ENCODE measurements at places on chromosomes 11 and 22.

DNA sequence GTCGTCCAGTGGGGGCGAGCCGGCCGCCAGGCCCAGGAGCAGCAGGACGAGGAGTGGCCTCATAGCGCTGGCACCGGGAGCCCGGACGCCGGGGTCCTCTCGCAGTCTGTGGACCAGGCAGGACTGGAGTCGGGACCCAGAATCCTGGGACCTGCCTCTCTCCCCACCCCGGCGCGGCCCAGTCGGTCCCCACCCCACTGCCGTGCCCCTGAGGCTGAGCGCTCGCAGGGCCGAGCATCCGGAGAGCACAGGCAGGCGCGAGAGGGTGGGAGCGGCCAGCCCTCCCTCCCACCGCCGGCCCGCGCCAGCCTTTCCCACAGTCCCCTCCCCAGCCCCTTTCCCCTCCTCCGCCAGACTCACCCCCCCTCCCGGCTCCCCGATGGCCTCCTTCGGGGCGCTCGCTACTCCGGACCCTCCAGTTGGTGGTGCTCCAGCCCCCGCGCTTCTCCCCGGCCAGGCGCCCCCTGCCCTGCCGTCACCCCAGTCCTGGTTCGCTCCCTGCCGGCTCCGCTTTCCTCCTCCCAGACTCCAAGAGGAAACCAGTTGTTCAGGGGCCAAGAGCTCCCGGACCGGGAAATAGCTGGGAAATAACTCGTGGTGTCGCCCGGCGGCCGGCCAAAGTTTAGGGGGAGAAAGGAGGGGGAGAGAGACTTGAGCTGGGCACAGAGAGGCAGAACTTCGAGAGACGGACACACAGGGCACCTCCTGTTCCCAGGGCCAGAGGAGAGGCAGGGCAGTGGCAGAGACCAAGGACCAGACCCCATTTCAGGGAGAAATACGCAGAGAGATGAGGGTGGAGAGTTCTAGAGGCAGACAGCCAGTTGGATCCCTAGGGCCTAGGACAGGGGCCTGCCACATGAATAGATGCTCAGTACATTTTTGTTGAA lies at the start of gene C1QTNF5:
Gene C1QTNF5, minus strand, starts transcription at position 549 of the 887 bp plus-strand sequence. Its CDS starts 486 bp downstream, at position 63.
- no peak for DNase-seq

DNA sequence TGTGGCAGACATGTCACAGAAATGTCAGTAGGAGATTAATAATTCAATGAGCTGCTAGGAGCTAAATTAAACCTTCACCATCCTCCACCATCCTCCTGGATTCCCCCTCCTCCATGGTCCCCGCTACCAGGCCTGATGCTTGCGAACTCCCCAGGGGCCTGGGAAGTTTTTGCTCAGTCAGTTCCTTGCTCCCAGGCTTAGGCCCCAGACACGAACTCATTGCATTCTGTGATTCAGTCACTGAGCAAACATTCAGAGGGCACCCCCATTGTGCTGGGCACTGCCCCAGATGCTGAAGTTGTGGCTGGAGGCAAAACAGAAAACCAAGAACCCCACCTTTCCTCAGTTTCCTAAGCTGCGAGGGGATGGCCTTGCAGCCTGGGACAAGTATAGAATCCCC lies 14.3 kb downstream of the NPTXR start:
- no peak for DNase-seq

DNA sequence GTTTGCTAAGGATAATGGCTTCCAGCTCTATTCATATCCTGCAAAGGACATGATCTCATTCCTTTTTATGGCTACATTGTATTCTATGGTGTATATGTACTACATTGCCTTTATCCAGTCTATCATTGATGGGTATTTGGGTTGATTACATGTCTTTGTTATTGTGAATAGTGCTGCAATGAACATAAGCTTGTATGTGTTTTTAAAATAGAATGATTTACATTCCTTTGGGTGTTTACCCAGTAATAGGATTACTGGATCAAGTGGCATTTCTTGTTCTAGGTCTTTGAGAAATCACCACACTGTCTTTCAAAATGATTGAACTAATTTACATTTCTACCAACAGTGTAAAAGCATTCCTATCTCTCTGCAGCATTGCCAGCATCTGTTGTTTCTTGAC lies 6.0 kb upstream of the MS4A6E start:
- no peak for DNase-seq

DNA sequence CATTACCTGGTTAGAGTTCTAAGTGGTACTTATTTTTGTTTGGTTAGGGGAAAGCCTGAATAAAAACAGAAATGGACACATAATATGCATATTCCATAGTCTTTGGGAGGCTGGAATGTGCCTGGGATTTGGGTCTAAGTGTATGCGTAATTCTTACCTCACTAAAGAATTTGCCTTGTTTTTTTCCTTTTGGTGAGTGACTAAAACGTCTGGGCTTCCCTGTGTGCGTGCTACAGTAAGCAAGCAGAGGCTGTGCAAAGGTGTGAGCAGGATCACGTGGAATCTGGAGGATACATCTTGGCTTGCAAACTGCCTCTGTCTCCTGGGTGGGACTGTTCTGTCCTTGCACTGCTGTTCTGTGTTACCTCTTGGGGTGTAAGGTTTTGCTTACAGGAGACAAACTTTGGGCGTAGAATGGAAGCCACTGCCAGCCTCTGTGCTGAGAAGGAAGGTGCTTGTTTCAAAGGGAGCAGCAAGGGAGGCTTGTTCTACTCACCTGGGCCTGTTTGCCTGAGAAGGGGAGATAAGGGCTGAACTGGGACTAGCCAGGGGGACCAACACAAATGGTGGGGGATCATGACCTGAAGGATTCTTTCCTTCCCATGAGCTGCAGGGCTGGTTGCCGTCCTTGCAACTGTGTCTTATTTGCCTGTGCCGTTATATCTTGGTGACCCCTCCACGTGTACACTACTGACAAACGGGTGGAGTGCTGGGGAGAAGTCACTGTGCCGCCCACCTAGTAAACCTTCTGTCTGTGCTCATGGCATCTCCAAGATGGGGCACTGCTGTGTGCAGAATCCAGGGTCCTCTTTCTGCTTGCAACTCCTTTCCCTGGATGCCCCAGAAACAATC lies 4.5 kb downstream of the NEAT1 start:
- peak; percentile 89 for DNase-seq

DNA sequence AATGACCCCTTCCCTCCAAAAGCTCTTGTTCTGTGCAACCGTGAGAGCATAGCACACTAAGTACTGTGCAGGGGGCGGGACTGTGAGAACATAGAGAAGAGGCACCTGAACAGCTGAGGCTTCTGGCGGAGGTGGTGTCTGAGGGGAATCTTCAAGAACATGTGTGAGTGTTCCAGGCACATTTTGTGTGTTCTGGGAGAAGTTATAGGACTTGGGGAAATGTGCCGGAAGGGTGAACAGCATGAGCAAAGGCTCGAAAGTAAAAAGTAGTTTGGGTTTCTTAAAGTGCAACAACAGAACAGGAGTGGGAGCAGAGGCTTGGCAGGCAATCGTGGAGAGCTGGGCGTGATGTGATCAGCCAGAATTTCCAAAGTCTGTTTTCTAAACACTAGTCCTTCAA lies 12.4 kb upstream of the SYN3 start:
- no peak for DNase-seq

GRCh38 chr11:126393143-126393542 lies 37.7 kb downstream of the ST3GAL4 start:
- DNase-seq, result no peak

GRCh38 chr11:129273944-129274711 lies 82.0 kb upstream of the ARHGAP32 start:
- no peak for DNase-seq

DNA sequence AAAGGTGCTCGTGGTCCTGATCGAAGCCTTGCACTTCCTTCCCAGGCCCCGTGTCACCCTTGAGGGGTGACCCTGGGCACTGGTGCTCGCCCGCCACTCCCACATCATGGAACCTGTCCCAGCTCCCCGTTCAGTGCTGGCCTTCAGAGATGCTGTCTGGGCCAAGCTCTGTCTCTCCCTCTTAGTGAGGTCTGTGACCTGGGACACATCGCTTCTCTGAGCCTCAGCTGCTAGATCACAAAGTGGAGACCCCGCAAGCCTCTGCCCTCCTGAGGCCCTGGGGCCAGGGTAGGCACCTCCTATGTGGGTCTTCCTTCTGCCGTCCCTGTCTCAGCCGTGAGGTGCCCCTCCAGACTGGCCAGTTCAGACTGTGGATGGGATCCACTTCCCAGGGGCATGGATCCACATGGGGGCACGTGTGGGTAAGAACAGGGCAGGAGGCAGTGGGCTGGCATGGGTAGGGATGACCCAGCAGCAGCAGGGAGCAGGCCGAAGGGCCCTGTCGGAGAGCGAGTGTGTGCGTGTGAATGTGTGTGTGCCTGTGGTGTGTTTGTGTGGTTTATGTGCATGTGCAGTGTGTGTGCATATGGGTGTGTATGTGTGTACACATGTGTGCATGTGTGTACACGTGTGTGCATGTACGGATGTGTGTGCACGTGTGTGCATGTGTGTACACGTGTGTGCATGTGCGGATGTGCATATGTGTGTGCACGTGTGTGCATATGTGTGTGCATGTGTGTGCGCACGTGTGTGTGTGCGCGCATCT lies 1073.7 kb downstream of the BRD1 start:
- no peak for DNase-seq

DNA sequence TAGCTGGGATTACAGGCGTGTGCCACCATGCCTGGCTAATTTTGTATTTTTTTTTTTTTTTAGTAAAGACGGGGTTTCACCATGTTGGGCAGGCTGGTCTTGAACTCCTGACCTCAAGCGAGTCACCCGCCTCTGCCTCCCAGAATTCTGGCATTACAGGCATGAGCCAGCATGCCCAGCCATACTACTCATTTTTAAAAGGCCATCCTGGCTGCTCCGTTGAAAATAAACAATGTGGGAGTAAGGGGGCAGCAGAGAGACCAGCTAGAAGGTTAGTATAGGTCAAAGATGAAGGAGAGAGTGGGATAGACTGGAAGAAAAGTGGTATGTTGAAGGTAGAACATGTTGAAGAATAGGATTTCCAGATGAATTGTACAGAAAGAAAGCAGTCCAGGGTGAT lies 17.6 kb upstream of the LIN7C start:
- peak; percentile 51 for DNase-seq

- peak; percentile 61 for DNase-seq
These were observed 1.6 kb upstream of the BCR start for GRCh38 chr22:23178512-23179254.

GRCh38 chr22:33401291-33401690 lies 343.1 kb upstream of the SYN3 start:
- no peak for DNase-seq

DNA sequence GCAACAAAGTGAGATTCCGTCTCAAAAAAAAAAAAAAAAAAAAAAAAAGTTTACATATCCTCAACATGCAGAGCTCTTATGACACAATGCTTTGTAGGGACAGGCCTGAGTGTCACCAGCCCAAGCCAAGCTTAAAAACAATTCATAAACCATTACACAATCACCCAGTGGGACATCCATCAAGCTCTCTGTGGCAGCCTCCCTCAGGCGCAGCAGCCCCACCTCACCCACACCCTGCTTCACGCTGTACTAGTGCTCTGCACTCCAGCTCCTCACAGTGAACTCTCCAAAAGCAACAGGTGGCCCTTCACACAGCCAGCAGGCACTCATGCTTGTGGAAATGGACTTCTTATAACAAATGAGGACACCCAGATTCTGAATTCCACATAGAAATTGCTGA lies 3.5 kb upstream of the FOXRED2 start:
- peak; percentile 32 for DNase-seq

DNA sequence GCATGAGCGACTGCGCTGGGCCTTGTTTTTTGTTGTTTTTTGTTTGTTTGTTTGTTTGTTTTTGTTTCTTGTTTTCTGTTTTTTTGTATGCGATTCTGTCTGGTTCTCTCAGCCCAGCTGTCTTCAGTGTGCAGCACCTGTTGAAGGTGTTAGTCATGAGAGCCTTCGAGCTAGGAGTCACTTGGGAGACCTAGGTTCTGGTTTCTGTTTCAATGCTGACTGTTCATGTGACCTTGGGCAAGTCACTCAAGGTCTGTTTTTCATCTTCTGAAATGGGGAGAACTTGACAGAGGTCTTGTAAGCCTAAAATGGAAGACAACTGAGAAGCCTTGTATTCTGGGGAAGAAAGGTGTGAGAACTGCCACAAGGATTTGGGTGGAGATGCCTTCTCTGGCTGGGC lies 1.8 kb downstream of the DCPS start:
- DNase-seq, result no peak

DNA sequence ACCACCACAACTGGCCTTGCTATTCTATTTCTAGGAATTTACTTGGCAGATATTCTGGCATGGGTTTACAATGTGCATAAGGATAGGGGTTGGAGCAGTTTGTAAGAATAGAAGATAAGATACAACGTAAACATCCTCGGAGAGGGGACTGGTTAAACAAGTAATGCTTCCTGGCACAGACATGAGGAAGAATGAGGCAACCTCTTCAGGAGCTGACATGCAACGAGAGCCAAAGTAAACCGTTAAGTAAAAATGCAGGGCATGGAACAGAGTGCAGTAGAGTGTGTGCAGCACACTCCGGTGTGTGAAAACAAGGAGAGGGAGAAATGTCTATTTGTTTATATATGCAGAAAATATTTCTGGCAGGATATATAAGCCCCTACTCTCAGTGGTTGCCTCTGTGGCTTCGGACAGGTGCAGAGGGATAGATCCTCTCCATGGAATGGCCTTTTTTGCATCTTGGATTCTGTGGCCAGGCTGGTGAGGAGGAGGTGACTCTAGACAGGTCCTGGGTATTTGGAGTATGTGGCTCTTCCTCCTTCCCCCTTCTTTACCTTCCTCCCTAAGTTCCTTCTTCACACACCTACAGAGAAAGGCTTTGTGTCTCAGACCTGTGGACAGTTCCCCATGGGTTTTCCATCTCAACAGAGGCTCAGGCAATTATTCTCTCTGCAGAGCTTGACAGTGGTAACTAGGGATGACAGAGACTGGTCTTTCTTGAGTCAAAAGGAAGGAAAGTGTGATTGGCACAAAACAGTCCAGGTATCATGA lies 2.5 kb downstream of the RAB36 start:
- peak; percentile 92 for DNase-seq

DNA sequence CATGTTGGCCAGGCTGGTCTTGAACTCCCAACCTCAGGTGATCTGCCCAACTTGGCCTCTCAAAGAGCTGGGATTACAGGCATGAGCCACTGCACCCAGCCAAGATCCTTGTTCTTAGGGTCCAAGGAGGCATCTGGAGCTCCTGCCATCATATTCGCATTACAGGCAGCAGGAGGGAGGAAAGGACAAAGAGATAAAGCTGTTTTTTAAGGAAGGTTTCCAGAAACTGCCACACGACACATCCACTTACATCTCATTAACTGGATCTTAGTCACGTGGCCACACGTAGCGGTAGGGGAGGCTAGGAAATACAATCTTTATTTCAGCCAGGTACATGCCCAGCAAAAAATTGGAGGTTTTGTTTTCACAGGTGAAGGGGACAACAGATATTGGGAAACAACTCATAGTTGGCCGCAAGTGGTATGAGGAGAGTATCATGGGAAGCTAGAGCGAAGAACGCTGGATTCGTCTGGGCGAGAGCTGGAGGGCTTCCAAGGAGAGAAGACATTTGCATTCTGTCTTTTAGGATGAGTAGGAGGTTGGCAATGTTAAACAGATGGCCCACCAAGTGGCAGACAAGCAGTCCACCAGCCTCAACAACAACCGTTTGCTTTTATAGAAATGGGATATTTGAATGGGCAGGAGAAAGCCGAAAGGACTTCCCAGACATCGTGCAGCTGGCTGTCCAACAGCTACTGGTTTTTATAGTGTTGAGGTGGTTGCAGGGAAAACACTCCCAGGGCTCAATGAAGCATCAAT lies 39.2 kb upstream of the DMC1 start:
- DNase-seq, result no peak

Data from epithelial cell of esophagus (primary cell).